ENCODE measurements at places on chromosomes 1 and 21. TPM values are rescaled to one million over a fixed set of nuclear protein-coding genes. Genes with fewer than 3 reads are reported as not detected.

Gene SYCP1
- total RNA-seq: 0.24 TPM

DNA sequence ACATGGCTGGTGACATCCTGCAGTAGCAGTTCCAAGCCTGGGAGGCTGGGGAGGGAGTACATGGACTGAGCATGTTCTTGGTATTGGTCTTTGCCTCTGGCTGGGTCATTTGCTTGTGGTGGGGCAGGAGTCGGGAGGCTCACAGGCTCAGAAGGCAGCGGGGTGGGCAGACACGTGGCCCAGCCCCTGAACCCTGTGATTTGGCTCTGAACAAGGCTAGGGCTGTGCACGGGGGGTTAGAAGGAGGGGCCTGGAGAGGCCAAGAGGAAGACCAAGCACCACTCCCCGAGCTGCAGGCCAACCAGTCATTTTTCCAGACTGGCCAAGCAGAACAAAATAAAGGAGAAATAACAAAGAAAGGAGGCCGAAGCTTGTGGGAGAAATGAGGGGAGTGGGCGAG is 9.7 kb upstream of the PRELP start:
- no peak for DNase-seq

DNA sequence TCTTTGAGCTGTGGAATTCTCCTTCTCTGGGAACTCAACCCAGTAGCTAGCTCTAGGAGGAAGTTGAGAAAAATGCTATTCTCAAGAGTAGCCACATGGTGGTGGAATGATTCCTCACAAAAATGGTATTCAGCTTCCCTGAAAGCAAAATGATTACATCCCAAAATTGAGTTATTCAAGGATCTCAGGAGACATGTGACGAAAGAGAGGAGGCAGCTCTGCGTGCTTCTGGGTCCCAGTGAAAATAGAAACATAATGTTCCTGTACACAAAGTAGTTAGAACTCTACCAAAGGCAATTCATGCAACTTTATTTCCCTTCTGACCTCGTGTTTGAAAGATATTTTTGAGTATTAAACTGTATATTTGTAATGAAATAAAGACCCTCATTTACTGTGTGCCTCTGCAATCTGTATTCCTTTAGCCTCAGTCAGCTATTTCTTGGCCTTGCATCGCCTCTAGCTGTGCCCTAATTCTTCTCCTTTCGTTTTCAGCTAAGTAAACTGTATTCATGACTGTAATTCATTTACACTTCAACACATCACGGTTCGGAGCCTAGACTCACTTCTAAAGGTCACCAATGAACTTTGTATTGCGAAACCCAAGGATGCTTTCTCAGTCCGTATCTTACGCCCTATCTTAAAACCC is 167.3 kb downstream of the FASLG start:
- peak; percentile 73 for DNase-seq

DNA sequence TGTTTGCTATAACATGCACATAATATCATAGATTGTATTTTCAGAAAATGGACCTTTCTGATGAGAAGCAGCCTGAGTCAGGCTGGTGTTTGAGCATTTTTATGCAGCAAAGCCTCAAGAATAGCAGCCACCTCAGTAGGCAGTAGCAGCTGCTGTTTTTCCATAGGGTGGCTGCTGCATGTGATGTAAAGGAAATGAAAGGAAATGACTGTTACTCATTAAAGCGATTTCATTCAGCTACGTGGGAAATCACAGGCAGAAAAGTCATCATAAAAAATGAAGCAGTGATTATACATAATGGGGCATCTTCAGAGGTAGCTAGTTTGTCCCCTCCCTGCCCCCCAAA is 110.4 kb downstream of the PATJ start:
- DNase-seq: no peak

- peak; percentile 46 for DNase-seq
These were observed 84.9 kb upstream of the SLC44A3 start for GRCh38 chr1:94734963-94735901.

DNA sequence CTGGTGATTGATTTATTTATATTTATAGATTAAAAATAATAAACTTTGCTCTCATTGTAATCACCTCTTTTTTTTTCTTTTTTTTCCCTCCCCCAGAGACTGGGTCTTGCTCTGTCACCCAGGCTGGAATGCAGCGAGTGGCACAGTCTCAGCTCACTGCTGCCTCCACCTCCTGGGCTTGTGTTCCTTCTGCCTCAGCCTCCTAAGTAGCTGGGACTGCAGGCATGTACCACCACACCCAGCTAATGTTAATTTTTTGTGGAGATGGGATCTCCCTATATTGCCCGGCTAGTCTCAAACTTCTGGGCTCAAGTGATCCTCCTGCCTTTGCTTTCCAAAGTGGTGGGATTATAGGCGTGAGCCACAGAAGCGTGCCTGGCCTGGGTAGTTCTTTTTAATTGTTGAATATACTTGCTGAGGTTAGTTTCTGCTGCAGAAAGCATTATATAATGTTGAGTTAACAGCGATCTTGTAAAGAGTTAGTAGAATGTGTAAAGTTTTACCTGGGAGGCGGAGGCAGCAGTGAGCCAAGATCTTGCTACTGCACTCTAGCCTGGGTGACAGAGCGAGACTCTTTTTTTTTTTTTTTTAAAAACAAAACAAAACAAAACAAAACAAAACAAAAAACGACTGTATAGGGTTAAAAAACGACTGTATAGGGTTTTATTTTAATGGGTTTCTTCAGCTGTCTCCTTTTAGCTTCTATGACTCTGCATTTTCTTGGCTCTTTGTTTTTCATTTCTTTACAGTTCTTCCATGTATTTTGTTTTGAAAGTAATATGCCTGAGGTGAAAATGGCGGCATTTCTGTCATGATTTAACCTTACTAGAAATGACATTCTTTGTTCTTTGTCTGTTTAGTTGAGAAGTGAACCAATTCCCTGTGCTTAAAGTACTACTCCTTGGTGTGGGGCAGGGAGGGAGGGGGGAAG is 82.7 kb downstream of the CAMTA1 start:
- no peak for DNase-seq

All from GM23338 (cell line).